ENCODE measurements at places on chromosomes 12 and 14.

DNA sequence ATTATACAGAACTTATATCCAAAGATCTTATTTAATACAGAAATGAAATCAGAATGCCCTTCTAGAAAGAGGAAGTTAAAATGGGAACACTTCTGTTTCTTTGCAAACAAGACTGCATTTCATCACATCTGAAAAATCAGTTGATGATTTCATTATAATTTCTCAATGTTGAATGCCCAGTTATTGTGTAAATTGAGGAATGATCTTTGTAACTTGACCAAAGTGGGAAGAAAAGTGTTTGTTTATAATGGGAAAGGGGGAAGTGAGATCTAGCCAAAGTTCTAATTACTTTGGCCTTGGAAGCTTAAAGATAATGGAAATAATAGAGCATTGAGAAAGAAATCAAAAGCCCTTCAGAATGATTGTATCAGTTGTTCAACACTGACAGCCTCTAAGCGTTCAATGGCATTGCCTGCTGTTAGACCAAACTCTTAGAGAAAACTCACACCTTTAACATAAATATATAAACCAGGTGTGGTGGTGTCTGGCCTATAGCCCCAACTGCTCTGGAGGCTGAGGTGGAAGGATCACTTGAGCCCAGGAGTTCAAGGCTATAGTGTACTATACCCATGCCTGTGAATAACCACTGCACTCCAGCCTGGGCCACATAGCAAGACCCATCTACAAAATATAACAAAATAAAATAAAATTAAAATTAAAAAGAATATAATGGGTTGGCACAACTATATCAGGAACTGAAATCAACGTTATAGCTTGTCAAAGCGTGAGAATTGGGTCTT lies 9.9 kb upstream of the LYZ start:
- DNase-seq: no peak

DNA sequence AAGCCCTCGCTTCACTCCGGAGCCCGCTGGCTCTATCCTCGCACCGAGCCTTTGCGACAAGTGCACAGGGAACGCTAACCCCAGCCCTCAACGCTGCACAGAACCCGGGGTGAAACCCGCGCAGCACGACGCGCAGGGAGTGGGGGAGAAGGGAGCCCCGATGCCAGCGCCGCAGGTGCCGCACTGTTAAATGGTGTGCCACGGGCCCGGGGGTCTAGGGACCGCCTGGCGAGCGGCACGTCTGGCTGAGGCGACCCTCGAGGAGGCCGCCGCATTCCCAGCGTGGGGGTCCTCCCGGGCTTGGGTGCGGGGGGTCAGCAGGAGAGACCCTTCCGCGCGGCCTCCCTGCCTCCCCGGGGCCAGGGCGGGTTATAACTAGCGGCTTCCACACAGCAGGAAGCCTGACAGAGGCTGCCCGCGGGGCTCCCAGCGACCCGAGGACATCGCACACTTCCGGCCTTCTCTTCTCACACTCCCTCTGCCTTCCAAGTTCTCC lies 23.8 kb upstream of the LRTM2 start:
- no peak for DNase-seq

DNA sequence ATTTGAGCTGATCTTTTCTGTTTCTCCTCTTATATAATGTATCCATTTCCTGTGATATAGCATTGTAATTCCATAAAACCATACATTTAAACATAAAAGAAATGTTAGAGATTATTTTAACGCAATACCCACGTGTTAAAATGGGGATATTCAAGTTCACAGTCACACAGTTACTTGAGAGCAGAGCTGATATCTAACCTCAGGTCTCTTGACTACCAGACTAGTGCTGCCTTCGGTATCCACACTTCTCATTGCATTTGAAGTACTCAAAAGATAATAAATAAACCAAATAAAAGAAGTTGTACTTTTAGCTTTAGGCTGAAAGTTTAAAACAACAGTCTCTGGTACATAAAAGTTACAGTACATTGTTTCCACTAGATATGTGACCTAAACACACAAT lies 2.9 kb downstream of the CLECL1 start:
- no peak for DNase-seq

DNA sequence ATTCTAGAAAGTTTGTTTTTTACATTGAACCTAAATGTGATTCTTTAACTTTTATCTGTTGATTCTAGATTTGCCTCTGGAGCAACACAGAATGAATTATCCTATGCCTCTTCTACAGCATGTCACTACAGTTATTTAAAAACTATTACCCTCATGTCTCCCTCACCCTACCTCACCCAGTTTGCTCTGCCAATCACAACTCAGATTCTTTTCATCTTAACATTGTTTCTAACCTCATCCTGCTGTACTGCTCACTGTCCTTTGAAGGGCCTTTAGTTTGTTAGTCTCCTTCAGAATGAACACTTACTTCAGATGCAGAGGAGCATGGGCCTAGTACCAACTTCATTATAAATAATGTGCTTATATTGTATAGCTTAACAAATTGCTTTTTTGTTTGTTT lies 21.5 kb downstream of the YLPM1 start:
- DNase-seq: no peak

DNA sequence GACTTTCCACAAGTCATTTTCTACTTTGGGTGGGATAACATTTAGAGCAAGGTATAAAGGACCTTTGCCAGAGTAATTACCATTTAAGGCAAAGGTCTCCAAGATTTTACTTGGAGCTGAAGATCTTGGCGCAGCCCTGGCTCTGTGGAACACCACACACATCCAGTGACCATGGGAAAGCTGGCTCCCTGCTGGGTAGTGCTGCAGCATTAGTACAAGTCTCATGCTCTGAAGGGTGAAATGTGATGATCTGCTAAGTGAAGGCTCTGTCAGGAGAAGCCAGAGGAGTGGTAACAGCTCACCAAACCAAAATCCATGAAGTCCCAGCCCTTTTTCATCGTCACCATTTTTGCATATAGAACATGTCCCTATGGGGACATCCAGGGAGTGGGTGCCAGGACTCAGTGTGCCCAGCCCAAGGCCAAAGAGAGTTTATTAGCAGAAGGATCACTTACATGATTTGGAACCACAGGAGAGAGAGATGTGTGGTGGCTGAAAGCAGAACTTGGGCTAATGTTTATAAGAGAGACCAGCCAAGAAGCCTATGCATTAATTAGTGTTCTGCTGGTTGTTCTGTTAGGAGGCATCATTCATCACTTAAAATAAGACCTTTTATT lies 110.7 kb downstream of the SLC38A6 start:
- DNase-seq: no peak

DNA sequence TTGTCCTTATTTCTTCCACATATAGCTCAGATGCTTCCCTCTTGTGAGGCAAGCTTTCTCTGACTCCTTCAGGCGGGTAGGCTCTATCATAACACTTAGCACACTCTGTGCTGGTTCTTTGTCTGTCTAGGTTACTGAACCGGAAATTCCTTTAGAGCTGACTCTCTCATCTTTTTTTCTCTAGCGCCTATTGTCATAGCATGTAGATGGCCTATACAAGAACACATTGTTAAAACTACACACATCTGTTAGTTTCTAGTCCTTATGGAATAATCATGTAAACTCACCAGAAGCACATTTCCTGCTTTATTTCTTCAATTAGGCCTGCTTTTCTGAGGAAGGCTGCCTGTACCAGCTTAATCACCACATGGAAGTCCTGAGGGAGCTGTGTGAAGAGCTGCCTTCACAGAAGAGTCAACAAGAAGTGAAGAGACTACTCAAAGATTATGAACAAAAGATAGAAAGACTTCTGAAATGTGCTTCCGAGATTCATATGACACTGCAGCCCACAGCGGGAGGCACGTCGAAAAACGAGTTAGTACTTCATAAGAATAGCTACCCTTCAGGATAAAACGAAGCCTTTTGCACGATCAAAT lies 143.9 kb downstream of the SYNE2 start:
- DNase-seq: no peak

GRCh38 chr12:10122689-10123088 lies 7.3 kb downstream of the CLEC7A start:
- no peak for DNase-seq

- DNase-seq: no peak
These were observed 24.6 kb upstream of the NUDT14 start for GRCh38 chr14:105205673-105206208.

DNA sequence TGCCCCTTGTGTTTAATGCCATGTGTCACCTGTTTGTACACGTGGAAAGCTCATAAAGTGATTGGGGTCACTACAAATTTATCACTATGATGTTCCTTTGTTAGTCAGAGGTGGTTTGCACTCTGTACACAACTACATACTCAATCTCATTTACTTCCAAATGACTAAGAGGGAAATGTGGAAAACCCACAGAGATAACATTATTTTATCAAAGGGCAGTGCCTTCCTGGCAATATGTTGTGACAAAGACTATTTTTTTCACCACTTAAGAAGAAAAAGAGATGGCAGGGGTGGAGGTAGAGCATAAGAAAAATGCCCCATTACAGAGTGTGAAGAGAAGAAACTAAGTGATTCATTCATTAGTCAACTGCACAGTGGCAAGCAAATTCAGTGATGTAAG lies 1064.1 kb upstream of the FLRT2 start:
- no peak for DNase-seq

GRCh38 chr14:34355584-34356263 lies 106.3 kb downstream of the SPTSSA start:
- DNase-seq: no peak

GRCh38 chr12:29048787-29049186 lies 100.3 kb upstream of the FAR2 start:
- DNase-seq: no peak

DNA sequence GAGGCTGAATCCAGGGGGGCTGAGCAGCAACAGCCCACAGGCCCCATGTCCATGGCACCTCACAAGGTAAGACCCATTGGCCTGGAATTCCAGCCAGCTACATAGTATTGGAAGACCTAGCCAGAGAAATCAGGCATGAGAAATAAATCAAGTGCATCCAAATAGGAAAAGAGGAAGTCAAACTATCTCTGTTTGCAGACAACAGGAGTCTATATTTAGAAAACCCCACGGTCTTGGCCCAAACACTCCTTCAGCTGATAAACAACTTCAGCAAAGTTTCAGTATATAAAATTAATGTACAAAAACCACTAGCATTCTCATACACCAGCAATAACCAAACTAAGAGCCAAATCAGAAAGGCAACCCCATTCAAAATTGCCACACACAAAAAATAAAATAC lies 16.9 kb downstream of the PDE6H start:
- DNase-seq: no peak

DNA sequence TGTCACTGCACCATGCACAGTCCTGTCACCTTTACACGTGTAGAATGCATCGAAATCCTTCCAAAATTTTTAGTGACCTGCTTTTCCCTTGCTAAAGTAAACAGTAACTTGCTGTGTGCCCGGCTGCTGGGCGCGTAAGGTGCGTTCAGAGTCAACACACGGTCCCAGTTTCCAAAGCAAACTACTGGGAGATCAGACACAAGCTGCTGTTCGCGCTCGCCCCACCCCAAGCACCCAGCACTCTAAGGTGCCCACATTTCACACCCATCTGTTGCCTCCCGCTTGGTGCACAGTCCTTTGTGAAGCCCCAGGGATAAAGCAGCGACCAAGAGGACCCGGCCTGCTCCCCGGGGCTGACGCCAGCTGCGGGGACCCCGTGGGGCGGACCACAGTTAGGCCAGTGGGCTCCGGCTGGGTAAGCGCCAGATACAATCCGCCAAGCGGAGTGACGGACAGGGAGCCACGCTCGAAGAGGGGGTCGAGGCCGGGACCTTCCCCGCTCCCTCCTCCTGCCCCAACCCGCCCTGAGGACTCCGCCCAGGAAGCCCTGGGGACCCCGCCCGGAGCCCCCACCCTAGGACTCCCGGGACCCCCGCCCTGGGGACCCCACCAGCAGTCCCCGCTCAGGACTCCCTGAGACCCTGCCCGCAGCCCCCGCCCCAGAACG lies 633 bp downstream of the STX2 start:
- no peak for DNase-seq

DNA sequence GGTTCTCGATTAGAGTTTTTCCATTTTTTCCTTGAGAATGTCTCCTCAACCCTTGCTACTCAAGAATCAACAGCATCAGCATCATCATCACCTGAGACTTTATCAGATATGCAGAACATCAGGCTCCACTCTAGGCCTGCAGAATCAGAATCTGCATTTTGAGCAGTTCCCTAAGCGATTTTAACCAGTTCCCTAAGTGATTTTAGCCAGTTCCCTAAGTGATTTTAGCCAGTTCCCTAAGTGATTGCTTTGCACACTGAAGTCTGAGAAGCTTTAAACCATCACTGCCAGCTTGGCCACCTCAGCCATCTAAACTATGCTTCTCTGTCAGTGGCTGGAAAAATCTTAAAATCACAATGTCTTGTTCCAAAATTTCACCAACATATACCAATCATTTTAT lies 29.4 kb upstream of the SLC38A1 start:
- DNase-seq: no peak

DNA sequence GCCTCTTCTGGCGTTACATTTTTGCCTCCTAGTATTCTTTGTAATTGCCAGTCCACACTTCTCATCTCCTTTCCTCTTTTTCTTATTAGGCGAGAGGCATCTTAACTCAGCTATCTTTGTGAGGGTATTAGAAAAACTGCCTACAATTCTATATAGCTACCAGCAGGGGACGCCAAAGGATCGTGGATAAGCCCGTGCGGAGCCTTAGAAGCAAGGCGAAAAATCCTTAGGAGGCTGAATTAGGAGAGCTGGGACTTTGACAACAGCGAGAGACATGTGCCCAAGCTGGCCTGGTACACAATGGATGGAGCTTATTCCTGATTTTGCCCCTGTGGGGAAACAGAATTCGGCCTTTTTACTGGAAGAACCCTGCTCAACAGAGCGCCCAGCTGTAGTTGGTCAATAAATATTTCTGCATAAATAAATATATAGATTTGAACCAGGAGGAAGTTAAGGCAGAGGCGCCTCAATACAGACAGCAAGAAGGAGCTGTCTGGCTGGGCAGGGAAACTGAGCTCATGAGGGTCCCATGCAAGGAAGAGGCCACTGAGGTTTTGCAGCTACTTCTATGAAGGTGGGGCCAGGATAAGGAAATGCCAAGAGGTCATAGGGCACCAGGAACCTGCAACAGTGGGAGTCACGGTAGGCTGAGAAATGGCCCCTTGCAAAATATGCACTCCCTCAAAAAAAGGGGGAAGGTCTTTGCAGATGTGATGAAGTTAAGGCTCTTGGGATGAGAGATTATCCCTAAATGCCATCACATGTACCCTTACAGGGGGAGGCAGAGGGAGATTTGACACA lies 14.6 kb upstream of the RBM19 start:
- no peak for DNase-seq

- DNase-seq: no peak
These were observed 193.2 kb downstream of the CHST11 start for GRCh38 chr12:104649921-104650320.

All from T-helper 2 cell (primary cell).